ENCODE measurements at places on chromosomes 3 and 15.

GRCh38 chr3:181753391-181753790 is 41.7 kb downstream of the SOX2 start:
- H3K4me3 ChIP-seq: no peak overlapping the region
- DNase-seq: no peak
- no peak overlapping the region for H3K27ac ChIP-seq

GRCh38 chr3:133570937-133571320 is 2.6 kb upstream of the CDV3 start:
- no peak overlapping the region for H3K27ac ChIP-seq
- H3K36me3 ChIP-seq: no peaks in the 10 kb centered on the region
- H3K4me1 ChIP-seq: peaks cover 18% of the 10 kb centered on the region
- no peak overlapping the region for H3K4me3 ChIP-seq
- no peaks in the 10 kb centered on the region for H3K27me3 ChIP-seq
- DNase-seq: no peak

GRCh38 chr3:57911593-57911992 is 96.6 kb upstream of the FLNB start:
- H3K27me3 ChIP-seq: no peaks in the 10 kb centered on the region

DNA sequence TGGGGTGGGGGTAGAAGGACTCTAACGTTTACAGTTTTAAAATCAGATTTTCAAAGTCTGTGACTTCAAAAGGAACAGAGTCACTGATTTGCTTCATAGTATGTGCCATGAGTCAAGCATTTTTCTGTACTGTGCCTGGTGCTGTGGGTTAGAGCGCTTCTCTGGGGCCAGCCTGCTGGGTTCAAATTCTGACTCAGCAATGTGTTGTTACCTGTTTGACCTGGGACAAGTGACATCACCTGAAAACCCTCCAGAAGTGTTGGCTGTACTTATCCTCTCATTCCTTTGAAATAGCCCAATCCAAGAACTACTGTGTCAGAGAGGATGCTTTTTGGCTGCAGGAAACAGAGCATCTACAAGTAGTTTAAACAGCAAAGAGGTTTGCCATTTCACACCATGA is 101.7 kb downstream of the LSM3 start:
- no peaks in the 10 kb centered on the region for H3K4me1 ChIP-seq
- H3K4me3 ChIP-seq: no peak overlapping the region
- H3K36me3 ChIP-seq: no peaks in the 10 kb centered on the region
- H3K27me3 ChIP-seq: peaks cover 13% of the 10 kb centered on the region

DNA sequence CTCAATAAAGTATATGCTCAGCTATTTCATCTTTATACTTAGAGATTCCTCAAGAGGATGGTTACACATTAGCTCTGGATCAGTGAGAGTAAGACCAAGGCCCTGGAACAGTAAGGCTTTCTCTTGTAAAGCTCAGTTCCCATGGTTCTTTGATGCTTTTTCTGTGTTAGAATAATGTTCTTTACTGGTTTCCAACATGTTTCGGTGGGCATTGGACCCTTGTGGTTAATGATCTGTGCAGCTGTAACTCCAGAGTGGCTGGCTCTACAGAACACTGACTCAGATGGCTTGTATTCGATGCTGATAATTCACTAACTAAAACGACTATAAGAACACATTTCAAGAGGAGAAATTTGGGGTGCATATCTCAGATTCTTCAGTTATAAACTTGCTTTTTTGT is 114.7 kb downstream of the AKAP13 start:
- no peaks in the 10 kb centered on the region for H3K27me3 ChIP-seq
- no peak for DNase-seq
- H3K4me3 ChIP-seq: no peak overlapping the region

- no peak overlapping the region for H3K27ac ChIP-seq
- H3K36me3 ChIP-seq: no peaks in the 10 kb centered on the region
- no peaks in the 10 kb centered on the region for H3K27me3 ChIP-seq
- H3K4me1 ChIP-seq: no peaks in the 10 kb centered on the region
- no peak for DNase-seq
Observed at GRCh38 chr3:38283810-38284755, 2.0 kb downstream of the SLC22A14 start.

GRCh38 chr3:47015151-47015550 is 35.7 kb downstream of the NBEAL2 start:
- H3K27ac ChIP-seq: no peak overlapping the region
- DNase-seq: no peak
- H3K4me3 ChIP-seq: no peak overlapping the region
- H3K4me1 ChIP-seq: peaks cover 26% of the 10 kb centered on the region
- peaks cover 81% of the 10 kb centered on the region for H3K36me3 ChIP-seq

DNA sequence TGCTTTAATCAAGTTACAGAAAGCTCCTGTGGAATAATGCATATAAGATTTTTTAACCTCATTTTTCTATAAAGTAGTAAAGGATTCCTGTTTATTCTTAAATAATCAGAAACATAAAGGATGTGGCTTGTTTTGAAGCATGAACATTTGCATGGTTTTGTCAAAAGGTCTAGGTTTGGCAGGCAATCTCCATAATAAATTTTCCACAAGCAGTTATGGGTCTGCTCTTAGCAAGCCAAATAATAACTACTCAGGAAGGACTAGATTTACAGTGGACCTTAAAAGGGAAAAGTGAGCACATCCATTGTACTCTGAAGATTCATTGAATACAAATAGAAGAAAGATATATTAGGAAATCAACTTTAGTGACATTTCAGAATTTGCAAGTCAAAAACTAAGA is 407.3 kb upstream of the CBLB start:
- H3K4me1 ChIP-seq: no peaks in the 10 kb centered on the region
- H3K36me3 ChIP-seq: no peaks in the 10 kb centered on the region
- no peak overlapping the region for H3K27ac ChIP-seq

DNA sequence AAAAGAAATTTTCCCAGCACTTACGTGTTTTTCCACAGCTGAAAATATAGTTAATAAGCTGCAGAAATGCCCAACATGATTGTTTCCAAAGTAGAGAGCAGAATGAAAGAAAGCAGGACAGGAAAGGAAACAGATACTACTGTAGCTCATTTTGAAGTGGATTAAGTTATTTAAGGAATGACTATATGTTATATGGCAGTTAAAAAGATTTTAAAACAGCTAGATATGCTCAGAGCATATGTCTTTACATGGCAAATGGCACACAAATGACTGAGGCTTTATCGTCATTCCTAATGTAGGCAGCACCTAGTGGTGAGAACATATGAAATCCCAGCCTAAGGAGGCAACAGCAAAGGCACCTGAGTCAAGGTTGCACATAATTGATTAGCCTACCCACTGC is 106.6 kb upstream of the SEMA6D start:
- no peaks in the 10 kb centered on the region for H3K36me3 ChIP-seq
- H3K27ac ChIP-seq: no peak overlapping the region
- no peak overlapping the region for H3K4me3 ChIP-seq
- DNase-seq: no peak
- no peaks in the 10 kb centered on the region for H3K27me3 ChIP-seq

DNA sequence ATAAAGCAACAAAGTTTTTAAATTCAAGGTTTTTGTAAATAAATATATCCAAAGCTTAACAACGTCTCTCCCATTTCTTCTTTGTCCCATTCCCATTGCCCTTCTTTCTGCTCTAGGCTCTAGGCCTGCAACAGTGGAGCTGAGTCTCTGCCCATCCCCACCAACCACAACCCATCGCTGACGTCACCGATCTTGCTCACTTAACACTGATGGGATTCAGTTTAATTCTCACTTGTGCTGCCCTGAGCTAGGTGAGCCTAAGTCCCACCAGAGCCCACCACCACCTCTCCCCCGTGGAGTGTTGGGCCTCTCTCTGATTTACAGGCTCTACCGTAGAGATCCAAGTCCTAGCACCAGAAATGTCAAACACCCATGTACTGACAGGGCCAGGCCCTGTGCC is 61.3 kb upstream of the RAB6B start:
- H3K4me3 ChIP-seq: no peak overlapping the region
- H3K4me1 ChIP-seq: peaks cover 5% of the 10 kb centered on the region
- peaks cover 28% of the 10 kb centered on the region for H3K36me3 ChIP-seq
- peak overlapping the region; percentile 54 for H3K27ac ChIP-seq
- H3K27me3 ChIP-seq: no peaks in the 10 kb centered on the region

DNA sequence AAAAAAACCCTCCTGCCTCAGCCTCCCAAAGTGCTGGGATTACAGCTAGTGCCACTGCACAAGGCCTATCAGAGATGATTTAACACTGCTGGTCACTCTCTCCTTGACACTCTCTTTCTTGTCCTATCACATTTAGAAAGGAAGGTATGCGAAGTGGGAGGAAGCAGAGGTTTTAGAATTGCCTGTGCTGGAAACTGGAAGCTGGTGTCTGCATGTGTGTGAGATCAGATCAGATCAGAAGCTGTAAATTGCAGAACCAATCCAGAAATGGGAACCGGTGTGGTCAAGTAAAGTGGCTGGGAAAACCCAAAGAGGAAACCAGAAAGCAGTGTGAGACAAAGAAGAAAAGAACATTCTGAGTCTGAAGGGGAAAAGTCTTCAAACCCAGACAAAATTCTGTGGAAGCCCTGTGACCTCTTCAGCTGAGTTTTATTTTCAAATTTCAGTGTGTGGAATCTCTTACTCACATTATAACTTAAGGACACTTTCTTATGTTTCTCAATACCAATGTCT is 2.8 kb downstream of the EFHB start:
- no peak overlapping the region for H3K4me3 ChIP-seq
- H3K36me3 ChIP-seq: no peaks in the 10 kb centered on the region
- no peaks in the 10 kb centered on the region for H3K27me3 ChIP-seq
- DNase-seq: no peak
- H3K4me1 ChIP-seq: peaks cover 6% of the 10 kb centered on the region

DNA sequence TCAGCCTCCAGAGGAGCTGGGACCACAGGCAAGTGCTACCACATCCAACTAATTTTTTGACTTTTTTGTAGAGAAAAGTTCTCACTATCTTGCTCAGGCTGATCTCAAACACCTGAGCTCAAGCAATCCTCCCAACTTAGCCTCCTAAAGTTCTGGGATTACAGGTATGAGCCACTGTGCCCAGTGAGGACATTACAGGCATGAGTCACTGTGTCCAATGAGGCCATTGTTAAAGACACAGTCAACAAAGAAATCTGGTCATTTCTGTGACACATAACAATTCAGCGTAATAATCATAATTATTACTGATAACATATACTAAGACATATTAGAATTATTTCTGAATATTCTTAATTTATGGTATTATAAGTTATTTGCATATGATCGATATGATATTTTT is 463.4 kb upstream of the NDN start:
- DNase-seq: no peak
- H3K4me3 ChIP-seq: no peak overlapping the region
- no peaks in the 10 kb centered on the region for H3K36me3 ChIP-seq
- no peak overlapping the region for H3K27ac ChIP-seq
- no peaks in the 10 kb centered on the region for H3K27me3 ChIP-seq
- no peaks in the 10 kb centered on the region for H3K4me1 ChIP-seq

- no peaks in the 10 kb centered on the region for H3K36me3 ChIP-seq
- H3K27ac ChIP-seq: no peak overlapping the region
- H3K4me3 ChIP-seq: no peak overlapping the region
Observed at GRCh38 chr3:115836944-115837343, 213.6 kb downstream of the GAP43 start.

- H3K4me1 ChIP-seq: no peaks in the 10 kb centered on the region
- peak; percentile 18 for DNase-seq
- no peak overlapping the region for H3K4me3 ChIP-seq
- H3K36me3 ChIP-seq: peaks cover 49% of the 10 kb centered on the region
Observed at GRCh38 chr3:52099001-52099401, 42.6 kb upstream of the DUSP7 start.

DNA sequence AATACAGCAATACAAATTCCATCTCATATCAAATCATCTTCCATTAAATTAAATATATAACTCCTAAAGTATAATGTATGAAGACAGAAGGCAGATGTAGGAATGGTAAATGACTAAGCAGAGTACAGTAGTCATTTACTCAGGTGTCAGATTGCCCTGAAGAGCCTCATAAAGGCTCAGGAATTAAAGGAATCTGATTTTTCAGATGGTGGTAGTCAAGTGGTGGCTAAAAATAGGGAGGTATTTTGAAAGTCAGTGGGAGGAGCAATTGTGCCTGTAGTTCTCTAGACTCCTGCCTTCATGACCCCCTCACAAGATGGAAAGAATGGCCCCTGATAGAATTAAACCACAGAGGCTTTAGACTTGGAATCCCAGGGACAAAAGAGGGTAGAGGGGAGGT is 142.7 kb upstream of the SYNPR start:
- H3K27ac ChIP-seq: no peak overlapping the region
- no peak overlapping the region for H3K4me3 ChIP-seq
- H3K4me1 ChIP-seq: no peaks in the 10 kb centered on the region
- no peaks in the 10 kb centered on the region for H3K27me3 ChIP-seq
- H3K36me3 ChIP-seq: no peaks in the 10 kb centered on the region
- DNase-seq: no peak

DNA sequence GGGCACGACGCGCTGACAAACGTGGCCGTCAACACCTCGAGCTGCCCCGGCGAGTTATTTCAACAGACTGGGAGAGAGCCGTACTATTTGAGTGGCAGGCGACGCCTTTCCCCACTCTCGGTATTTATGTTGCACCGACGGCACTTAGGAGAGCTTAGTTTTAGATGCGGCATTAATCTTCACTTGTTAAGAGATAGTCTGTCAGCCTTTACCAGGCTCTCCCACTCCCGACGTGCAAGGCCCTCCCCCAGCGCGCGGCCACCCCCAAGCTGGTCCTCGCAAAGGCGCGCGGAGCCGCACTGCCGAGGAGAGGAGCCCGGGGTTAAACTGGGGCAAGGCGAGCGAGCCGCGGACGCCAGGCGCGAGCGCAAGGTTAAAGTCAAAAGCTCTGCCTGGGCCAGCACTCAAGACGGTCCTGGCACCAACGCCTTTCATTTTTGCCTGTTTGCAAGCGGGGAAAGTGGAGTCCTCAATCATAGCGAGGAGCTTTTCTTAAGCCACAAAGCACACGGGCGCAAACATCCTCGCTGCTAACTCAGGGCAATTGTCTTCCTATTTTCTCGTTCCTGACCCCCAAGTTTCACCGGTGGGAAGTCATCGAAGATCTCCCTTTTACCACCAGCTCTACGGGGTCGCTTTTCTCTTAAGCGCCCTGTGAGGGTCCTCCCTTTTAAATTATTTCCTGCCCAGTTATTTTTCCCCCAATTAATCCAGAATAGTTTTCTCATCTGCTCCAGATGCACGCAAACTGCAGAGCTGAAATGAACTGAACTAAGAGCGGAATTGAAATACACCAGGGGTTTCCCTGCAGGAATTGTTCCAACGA is 86.6 kb downstream of the NR2F2 start:
- H3K4me3 ChIP-seq: peak overlapping the region; percentile 30
- no peaks in the 10 kb centered on the region for H3K36me3 ChIP-seq
- no peaks in the 10 kb centered on the region for H3K4me1 ChIP-seq

GRCh38 chr3:28103861-28104260 is 137.6 kb upstream of the CMC1 start:
- H3K36me3 ChIP-seq: no peaks in the 10 kb centered on the region
- no peak for DNase-seq
- H3K27ac ChIP-seq: no peak overlapping the region
- no peaks in the 10 kb centered on the region for H3K27me3 ChIP-seq

GRCh38 chr15:89450076-89451006 is 46.0 kb downstream of the RHCG start:
- H3K27ac ChIP-seq: no peak overlapping the region
- no peaks in the 10 kb centered on the region for H3K4me1 ChIP-seq
- no peaks in the 10 kb centered on the region for H3K36me3 ChIP-seq

DNA sequence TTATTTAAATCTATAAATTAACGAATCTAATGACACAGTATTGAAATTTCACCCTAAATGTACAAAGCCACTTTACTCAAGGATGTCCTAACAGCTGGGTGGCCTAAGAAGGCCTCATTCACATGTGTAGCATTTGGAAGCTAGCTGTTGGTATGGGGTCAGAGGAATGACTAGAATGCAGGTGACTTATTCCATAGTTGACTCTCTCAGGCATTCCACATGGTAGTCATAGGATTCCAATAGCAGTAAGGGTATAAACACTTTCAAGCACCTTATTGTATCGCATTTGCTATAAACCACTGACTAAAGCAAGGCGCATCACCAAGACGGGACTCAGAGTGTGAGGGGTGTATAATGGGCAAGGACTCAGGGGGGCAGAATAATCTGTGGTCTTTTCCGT is 294.8 kb upstream of the EPHA3 start:
- H3K27me3 ChIP-seq: no peaks in the 10 kb centered on the region
- no peak overlapping the region for H3K4me3 ChIP-seq
- H3K36me3 ChIP-seq: no peaks in the 10 kb centered on the region
- H3K4me1 ChIP-seq: no peaks in the 10 kb centered on the region

Measured in spleen (tissue), 13 donors.